ENCODE measurements at places on chromosomes 4 and X.

- no peak for DNase-seq
Observed at GRCh38 chr4:20428436-20429160, 176.9 kb downstream of the SLIT2 start.

DNA sequence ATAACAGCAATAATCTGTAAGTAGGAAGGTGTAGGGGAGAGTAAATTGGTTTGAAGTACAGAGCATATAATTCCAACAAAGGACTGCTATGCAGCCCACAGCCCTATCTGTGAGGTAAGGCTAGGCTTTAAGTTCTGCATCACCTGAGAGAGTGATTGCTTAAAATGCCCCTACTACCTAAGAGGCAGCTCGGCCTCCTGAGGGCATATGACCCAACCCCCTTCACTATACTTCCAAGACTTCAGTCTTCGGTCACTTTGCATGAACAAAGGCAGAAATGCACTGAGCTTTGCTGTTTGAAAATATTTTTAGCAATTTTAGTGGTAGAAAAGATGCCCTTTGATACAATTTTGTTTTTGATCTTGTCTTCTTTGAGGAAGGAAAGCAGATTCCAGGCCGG is 4.9 kb upstream of the DDX3X start:
- no peak for DNase-seq

DNA sequence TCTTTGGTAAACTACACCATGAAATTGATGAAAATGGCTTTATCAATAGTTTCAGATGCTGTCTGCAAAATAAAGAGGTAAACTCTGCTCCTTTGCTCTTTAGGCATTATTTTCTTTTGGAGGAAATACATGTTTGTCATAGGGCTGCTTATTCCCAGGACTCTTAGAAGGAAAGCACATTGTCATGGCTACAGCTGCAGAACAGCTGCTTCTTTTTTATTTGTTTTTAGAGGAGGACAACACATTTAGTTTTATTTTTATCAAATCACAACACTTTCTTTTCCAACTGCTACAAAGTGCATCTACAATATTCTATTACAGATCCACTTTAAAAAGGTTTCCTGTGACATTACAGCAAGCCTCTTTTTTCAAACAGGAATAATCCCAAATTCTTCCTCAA is 12.7 kb upstream of the HPF1 start:
- no peak for DNase-seq

- no peak for DNase-seq
Observed at GRCh38 chr4:41887821-41888686, 47.2 kb upstream of the TMEM33 start.

DNA sequence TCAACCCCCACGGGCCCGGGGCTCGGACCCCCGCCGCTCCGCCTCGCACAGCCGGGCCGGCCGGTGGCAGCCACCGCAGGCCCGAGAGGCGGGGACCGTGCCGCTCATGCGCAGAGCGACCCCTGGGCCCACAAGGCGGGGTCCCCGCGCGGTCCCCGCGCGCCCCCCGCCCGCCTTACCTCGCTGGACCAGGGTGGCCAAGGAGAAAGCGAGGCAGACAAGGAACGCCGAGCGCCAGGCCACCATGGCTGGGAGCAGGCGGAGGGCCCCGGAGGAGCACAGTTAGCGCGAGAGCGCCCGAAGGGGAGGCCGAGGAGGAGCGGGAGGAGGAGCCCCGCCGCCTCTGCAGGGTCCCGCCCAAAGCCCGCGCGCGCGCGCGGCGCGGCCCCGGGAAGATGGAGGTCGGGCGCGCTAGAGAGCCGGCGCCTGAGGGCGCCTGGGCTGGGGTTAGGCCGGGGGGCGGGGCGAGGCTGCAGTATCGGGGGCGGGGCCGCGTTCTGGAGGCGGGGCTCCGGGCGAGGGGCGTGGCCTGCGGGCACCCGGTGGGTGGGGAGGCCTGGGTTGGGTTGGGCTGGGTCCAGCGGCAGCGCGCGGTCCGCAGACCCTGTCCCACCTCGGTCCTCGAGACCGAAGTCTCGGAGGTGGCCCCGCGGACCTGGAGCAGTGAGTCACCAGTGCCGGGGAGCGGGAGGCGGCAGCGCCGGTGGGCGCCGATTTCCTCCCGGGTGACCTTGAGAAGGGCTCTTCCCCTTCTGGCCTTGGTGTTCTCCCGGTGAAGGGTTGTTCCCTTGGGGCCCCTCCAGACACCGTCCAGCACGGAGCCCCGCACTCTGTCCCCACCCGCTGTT is at the start of gene CD99L2:
Gene CD99L2 (minus strand): TSS at position 326 of the 848 bp plus-strand sequence. CDS start 80 bp downstream, at position 246.
- DNase-seq, result peak; percentile 67

GRCh38 chr4:159103384-159103990 is 608 bp downstream of the RAPGEF2 start:
- no peak for DNase-seq

DNA sequence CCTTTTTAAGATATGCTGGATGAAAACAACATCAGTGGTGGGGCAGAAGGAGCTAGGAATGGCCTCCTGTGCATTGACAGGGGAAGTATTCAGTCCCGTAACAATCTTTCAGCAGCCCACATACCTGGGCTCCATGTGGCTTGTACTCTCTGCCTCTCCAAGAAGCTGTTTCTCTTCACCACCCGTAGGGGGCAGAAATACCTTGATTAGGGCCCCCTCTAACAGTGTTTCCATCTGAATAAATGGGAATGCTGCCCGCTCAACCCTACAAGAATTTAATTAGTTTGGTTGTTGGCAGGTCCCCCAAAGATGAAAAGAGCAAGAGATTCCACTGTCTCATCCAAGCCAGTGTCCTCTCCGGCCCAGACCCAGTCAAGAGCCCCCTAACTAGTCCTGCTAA is 155.2 kb downstream of the SMIM20 start:
- DNase-seq, result no peak

DNA sequence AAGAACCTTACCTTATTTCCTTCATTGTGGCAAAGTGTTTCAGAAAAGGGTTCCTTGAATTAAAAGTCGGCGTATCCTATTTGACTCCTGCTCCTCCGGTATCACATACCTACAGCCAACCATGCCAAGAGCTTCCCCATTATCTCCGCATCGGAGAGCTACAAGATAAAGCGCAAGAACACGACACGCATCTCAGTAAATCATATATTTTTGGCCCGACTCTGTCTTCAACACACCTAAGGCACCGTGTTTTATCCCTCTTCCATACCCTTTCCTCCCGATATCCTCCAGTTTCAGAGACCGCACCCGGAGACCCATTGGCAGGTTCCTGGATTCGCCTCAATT is 497 bp upstream of the THAP9 start:
- no peak for DNase-seq

- no peak for DNase-seq
Observed at GRCh38 chrX:95057341-95057740, 1383.3 kb downstream of the FAM133A start.

- no peak for DNase-seq
Observed at GRCh38 chr4:121139533-121140222, 24.4 kb downstream of the TNIP3 start.
